Activated T-cell treated with anti-CD3 and anti-CD28 coated beads for 48 hours (primary cell): ENCODE measurements at places on chromosomes 1 and 21.
A peak's percentile ranks its signal among the peaks of the same experiment; 100 is the strongest.

DNA sequence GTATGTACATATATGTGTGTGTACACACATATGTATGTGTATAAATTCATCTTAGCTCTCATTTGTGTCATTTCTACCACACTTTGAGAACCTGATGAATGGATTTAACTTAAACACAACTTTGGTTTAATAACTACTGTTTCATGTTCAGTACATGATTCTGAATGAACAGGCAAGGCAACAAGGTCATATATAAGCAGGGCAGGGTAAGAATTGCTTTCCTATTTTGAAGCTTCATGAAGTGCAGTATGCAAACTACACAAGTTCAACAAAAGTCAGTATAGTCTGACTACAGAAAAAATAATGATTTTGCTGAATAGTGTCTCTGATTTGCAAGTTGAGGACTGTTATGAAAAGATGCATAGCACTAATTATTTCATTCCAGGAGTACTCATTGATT lies 127.6 kb downstream of the KCNK2 start:
- no peak for DNase-seq

GRCh38 chr1:247077876-247078257 lies 744 bp downstream of the ZNF670 start:
- DNase-seq, result no peak

- DNase-seq, result no peak
Observed at GRCh38 chr1:31768939-31769704, 5.0 kb upstream of the ADGRB2 start.

GRCh38 chr1:240610636-240611035 lies 1.3 kb downstream of the GREM2 start:
- no peak for DNase-seq

GRCh38 chr1:117577191-117577885 lies 28.5 kb upstream of the TENT5C start:
- DNase-seq, result no peak

GRCh38 chr1:202004711-202005110 lies 5.7 kb upstream of the ELF3 start:
- no peak for DNase-seq

DNA sequence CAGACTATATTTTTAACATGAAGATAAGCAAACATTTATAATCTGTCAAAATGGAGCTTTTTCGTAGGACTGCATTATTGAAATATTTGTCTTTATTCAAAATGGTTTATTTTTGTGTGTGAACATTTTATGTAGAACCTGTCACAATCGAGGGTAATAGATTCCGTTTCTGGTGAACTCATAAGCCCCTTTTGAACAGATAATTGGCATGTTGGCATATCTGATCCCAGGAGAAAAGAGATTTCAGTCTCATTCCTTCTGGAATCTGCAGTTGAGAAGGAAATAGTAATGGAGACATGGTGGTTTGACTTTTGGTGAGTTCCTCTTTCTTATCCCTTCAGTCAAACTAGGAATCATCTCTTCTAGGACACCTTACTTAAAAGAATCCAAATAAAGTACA lies 427.9 kb upstream of the B3GALT2 start:
- DNase-seq, result no peak

DNA sequence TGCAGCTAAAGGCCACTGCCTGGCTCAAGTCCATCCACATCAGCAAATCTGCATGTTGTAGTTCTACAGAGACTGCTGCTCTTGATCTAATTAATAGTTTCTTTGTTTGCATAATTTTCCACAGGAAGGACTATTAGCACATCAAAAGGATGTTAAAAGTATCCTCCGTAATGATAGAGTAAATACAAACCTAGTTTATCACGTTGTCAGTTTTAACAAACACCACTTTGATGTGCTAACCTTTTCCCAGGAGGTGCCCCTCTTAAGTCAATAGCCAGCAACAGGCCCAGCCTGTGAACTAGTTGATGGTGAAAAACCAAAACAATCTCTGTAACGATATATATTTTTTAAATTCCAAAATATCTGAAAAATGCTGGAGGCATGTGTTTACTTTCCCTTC lies 64.2 kb upstream of the SLC22A15 start:
- no peak for DNase-seq

DNA sequence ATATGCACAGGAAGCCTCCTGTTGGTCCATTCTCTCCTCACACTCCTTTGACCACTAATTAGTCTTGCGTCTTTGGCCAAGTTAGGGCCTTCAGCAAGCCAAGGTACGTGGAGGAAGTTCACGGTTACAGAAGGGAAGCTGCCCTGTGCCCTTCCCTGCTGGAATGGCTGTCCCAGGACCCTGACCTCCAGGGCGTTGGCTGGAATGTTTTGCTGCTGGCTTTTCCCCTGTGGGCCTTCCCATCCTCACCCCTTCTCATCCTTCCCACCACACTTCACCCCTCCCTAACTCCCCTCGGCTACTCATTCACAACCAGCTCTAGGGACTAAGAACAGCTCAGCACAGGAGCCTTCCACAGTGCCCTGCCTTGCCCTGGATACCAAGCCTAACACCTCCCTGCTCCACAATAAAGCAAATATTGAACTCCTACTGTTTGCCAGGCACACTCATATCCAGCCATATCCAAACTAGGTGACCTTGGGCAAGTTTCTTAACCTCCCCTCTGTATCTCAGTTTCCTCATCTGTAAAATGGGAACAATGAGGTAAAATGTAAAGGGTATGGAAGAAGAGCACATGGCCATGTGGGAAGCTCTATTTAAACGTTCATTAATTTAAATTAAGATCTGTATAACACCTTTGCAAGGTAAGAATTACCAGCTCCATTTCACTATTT lies 8.8 kb upstream of the CDCP2 start:
- DNase-seq, result no peak

DNA sequence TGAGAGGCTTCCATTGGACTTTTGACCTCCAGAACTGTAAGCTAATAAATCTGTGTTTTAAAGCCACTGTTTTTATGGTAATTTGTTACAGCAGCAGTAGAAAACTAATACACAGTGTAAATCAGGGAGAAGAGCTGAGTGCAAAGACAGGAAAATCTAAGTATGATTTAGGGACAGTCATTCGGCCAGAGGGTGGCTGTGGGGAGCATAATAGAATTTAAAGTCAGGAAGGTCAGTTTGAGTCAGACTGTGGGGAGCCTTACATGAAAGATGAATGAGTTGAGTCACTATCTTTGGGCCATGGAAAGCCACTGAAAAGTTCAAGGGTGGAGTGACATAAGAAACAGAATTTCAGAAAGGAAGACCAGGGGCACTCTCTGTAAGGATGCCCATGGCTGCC lies 52.4 kb upstream of the SSX2IP start:
- DNase-seq, result peak; percentile 12
